ENCODE measurements at places on chromosomes 3 and 15.

DNA sequence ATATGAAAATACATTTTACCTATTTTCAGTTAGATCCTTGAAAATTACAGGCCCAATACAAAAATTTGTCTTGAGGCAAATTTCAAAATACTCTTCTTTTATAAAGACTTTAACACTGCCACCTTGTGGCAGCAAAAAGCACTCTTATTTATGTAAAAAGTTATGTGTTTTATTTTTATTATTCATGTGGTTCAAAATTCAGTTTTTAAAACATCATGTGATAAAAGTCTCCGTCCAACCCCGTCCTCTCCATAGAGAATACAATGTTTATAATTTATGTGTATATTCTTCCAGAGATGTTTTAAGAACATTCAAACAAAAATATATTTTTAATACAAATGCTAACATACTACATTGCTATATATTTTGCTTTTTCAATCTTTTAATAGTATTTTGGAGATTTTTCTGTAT, 36.9 kb upstream of the TRIM59 start:
- DNase-seq = no peak

DNA sequence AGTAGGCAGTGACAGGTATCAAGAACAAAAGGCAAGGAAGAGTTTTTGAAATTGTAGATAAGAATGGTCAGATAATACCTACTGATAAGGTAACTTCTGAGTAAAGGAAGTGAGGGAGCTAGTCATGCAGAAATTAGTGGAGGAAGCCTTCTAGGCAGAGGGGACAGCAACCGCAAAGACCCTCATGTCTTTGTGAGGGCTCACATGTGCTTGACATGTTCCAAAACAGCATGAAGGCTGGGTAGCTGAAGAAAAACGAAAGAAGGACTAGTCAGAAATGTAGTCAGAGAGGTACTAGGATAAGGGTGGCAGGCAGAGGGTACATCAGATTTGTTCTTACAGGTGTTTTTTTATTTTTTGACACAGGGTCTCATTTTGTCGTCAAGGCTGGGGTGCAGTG, 5.3 kb downstream of the SIN3A start:
- DNase-seq = no peak

- DNase-seq = no peak
Measured at GRCh38 chr15:99282121-99282520, 30.8 kb downstream of the LRRC28 start.

DNA sequence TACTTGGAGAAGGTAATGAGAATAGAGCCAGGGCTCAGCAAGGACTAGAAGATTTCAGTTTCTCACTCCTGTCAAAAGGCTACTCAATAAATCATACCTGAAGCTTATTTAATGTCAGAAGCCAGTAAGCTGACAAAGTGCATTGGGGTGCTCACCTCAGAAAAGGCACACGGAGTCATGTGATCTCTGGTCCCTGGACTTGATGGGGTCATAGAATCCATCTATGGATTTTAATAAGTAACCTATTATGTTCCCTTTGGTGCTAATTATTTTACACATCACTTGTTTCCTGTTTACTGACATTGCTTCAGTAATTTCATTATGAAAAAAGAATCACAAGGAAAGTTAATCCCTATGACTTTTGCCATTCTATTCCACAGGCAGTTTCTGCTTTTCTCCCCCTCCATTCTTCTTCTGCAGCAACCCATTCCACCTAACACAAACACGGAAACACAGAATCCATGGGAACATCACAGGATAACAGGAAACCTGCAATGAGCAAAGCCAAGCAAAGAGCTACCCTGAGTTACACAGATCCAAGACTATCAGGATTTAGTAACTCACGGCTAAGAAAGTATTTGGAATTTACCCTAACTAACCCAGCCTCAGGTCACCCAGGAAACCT, 159.6 kb downstream of the MEIS2 start:
- DNase-seq = no peak

GRCh38 chr3:174162550-174162949, 696.6 kb upstream of the NAALADL2 start:
- DNase-seq = no peak

DNA sequence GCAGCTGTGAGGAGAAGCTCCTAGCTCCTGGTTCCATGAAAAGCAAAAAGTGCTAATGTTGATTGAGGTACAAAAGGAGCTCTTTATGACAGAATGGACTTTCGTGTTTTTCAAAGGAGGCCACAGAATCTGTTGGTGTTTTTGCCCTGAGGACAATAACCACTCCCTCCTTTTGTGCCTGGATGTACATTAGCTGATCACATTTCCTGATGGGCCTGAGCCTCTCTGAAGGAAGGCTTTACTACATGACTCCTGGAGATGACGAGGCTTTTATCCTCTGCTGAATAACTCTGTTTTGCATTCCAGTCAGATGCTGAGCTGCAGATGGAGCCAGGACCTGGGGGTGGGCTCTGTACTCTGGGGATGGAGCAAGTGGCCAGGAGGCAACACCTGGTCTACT, 301.9 kb downstream of the CACNA2D3 start:
- no peak for DNase-seq

DNA sequence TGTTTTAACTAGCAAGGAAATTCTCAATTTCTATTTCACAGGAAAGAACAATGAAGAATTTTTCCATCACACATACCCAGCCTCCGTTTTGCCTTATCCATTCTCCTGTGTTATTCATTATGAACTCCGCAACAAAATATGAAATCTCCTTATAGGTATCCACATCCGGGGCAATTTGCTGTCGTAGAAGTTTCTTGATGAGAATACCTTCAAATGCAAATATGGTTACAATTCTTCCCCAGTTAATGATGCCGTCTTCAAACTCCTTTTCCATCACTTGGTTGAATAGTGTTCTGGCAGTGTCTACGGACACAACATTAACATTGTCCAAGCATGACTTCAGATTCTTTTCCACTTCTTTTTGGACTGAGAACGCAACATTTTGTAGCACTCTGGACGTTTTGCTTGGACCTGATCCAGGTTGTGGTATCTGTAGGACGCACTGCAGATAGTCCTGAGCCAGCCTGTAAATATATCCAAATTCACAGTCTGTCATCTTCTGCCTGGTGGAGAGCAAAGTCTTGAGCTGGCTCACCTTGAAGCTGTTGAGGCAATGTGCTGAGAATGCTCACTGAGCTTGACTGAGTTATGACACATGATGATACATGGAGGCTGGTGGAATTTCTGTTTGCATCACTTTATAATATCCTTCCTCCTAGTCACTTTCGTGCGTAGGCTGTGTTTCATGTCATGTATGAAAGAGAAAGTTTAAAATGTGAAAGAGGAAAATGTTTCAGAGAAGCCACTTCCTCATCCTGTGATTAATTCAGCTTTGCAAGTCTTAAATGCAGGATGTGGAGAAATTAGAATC, at the start of gene BCL2A1:
Gene BCL2A1, minus strand, starts transcription at position 573 of the 811 bp plus-strand sequence. Its CDS starts 77 bp downstream, at position 496.
- no peak for DNase-seq

DNA sequence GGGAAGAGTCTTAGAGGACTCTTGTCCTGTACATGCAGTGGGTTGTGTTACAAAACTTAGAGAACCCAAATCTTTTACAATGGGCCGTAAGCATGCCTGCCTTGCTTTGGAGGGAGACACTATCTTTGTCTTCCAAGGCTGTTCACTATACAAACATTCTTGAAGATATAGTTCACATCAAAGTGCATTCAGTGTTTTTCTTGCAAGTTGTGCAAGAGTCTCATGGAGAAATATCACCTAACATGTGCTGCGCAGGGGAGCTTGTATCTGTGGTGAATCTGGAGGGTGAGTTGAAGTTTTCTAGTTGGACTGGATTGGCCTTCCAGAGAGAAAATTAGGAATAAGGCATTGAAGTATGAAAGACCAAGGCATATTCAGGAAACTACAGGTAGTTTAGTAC, 7.8 kb upstream of the PRTG start:
- DNase-seq = no peak

GRCh38 chr3:18575573-18575972, 150.4 kb upstream of the SATB1 start:
- no peak for DNase-seq

- DNase-seq = no peak
Measured at GRCh38 chr15:94607176-94607654, 375.9 kb downstream of the MCTP2 start.

- DNase-seq = no peak
Measured at GRCh38 chr3:9139366-9139765, 110.1 kb downstream of the SRGAP3 start.

DNA sequence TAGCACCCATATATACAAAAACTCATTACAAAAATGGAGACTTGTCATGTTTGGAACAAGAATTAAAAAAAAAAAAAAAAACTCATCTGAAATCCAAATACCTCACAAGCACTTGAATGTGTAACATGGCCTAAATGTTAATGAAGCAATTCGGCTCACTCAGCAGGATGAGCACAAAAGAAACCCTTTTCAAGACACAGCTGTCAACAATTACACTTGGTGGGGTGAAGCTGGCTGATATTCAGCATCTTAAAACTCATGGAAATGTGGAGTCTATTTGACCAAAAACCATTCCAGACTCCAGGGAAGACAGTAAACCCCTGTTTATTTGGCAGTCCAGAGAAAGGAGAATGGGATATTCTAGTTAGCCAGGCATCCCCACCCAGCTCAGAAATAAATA, 205.4 kb upstream of the TSC22D2 start:
- no peak for DNase-seq

DNA sequence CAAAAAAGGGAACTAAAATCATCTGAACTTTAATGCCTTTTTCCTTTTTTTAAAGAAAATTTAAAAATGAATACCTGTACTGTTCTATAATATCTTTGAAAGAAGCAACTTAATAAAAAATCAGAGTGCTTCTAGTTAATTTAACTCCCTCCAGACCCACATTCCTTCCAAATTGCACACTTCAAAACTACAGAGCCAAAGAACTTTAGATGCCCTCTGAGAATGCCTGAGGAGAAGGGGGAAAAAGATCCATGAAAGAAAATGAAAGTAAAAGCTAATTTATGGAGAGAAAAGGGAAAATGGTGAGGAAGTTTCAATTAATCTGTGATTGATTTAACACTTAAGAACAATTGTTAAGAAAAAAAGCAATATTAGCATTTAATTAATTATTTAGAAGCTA, 1141.6 kb downstream of the IGSF11 start:
- DNase-seq = no peak

DNA sequence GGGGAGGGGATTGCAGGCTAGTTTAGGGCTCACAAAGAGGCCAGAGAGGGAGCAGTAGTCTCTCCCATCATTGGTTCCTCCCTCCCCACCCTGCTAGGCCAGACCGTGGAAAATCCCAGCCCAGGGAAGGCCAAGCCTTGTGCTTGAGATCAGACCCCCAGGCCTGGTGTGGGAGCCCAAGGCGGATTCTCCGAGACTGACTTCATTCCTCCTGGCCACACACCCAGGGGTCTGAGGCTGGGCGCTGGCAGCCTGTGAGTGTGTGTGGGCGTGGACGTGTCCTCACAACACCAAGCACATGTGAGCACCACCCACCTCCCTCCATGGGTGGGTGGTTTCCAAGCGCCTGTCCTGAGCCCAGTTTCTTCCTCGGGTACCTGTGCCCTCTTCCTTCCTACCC, 4.1 kb downstream of the LOXL1 start:
- no peak for DNase-seq

DNA sequence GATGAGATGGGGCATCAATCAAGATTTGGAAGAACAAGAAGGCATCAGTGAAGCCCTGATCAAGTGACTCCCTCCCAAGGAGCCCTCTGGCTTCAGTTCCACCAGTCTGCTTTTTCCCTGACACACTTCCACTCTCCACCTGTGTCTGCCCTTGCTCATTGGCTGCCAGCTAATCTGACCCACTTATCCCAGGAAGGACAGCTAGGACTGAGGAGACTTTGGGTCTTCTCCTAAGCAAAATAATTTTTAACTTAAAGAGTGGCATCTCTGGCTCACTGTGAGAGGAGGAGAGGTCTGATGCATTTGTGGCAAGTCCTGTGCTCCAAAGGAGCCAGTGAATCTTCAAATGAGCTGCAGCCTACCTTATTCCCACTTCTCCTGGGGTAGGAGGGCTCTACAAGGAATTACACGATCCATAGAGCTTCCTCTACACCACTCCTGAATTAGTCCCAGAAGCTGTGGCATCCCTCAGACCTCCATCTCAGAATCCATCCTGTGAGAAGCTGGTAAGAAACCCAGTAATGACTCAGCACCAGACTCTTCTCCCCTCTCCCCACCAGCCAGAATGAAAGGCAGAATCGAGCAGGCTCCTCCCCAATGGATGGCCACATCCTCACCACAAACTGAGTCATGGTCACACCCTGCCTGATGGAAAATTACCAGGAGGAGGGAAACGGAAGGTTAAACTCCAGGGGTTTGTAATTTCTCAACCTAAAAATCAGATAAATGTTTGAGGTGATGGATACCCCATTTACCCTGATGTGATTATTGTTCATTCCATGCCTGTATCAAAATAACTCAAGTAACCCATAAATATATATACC, 6.3 kb upstream of the PKM start:
- no peak for DNase-seq

- no peak for DNase-seq
Measured at GRCh38 chr3:123385001-123385401, 63.9 kb downstream of the ADCY5 start.

DNA sequence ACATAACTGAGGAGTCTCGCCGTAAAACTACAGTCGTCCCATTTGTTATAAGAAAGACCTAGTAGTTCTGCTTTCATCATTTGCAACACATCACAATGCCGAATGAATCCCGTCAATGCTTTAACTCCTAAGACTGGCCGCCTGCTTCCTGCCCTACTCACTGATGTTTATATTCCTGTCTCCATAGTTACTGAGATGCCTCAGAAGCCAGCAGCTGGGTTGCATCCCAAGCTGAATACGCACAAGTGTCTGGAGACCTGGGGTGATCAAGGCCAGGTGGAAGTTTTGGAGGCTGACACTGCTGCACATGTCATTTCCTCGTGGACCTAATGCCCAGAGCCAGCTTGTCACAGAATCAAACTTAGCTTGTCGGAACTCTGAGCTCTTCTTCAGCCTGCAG, 95.2 kb upstream of the UBE2E1 start:
- no peak for DNase-seq

DNA sequence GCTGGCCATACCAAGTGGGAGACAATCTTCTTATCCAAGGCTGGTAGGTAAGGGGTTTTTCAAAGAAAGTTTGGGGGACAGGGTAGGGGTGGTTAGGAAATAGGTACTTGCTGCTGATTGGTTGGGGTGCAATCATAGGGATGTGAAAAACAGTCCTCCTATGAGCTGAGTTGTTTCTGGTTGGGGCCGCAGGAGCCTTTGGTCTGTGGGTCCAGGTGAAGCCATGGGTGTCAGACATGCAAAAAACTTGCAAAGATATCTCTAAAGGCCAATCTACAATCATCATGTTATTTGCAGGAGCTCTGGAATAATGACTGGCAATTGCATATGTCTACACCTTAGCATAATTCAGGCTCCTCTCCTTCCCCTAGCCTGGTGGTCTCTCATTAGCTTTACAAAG, 982.3 kb downstream of the DIPK2A start:
- no peak for DNase-seq

GRCh38 chr3:104631254-104631653, 735.5 kb upstream of the ALCAM start:
- DNase-seq = no peak

GRCh38 chr3:146154995-146155394, 6.0 kb downstream of the PLOD2 start:
- DNase-seq = no peak

DNA sequence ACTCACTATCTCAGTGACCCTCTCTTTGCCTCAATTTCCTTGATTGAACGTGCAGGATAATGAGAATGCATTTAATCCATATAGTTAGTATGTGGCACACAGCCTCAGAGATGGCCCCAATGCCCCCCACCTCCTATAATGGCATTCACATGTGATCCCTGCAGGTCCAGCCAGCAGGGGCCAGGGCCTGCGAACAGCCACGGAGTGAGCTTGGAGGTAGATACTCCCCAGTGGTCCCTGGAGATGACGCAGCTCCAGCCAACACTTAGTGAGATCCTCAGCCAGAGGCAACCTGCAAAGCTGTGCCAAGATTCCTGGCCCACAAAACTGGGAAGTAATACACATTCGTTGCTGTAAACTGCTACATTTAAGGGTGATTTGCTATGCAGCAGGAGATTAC, 184.9 kb upstream of the NSMCE3 start:
- DNase-seq = no peak
